ENCODE measurements at places on chromosomes 7 and 10. TPM values are rescaled to one million over a fixed set of nuclear protein-coding genes. Genes with fewer than 3 reads are reported as not detected.

- peak overlapping the region; percentile 100 for H3K27ac ChIP-seq
- peaks cover 13% of the 10 kb centered on the region for H3K4me1 ChIP-seq
- DNase-seq: no peak
- H3K27me3 ChIP-seq: no peaks in the 10 kb centered on the region
These were observed 2.5 kb downstream of the HSPB1 start for GRCh38 chr7:76304888-76305375.

DNA sequence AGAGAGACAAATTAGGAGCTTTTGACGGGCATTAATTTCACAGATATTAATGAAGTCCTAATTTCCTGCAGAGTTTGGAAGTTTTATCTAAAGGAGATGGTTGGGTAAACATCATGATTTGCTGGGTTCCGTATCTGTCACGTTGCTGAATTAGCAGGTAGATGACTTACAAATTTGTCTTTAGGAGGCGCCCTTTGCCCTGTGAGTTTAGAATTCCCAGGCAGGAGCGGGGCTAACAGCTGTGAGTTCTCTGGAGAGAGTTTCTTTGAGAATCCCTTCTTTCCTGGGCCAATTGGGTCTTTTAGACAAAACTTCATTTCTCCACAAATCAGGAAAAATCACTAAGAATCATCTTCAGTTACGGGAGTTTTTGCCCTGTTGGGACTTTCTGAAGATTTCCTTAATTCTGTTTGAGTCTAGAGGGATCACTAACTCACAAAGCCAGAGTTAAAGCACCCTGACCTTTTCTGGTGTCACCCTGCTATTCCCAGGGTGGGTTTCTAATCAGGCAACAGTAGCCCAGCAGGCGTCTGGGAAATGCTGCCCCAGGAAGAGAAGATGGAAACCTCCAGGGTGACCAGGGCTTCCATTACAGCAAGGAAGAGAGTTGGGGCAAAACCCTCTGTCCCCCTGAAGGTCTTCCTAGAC is 63.7 kb downstream of the PRKCQ start:
- no peaks in the 10 kb centered on the region for H3K36me3 ChIP-seq
- H3K4me1 ChIP-seq: no peaks in the 10 kb centered on the region
- no peak for DNase-seq
- H3K4me3 ChIP-seq: no peak overlapping the region
- H3K27ac ChIP-seq: no peak overlapping the region

DNA sequence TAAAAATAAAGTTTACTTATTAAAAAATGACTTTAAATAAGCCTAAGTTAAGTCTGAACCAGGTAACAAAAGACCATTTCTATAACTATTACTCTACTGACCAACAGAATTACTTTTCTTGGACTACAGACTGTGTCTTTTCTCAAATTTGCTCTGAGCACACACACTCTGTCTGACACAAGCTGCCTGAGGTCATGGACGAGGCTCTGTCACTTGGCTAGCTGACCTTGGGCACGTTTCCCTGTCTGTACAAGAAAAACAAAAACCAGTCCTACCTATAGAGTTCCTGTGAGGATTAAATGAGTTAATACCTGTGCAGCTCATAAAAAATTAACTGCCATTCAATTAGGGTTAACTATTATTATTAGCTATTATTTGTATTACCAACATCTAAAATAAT is 22.9 kb downstream of the ATE1 start:
- peaks cover 2% of the 10 kb centered on the region for H3K36me3 ChIP-seq
- H3K4me3 ChIP-seq: no peak overlapping the region
- H3K4me1 ChIP-seq: no peaks in the 10 kb centered on the region
- H3K27me3 ChIP-seq: no peaks in the 10 kb centered on the region
- no peak for DNase-seq

DNA sequence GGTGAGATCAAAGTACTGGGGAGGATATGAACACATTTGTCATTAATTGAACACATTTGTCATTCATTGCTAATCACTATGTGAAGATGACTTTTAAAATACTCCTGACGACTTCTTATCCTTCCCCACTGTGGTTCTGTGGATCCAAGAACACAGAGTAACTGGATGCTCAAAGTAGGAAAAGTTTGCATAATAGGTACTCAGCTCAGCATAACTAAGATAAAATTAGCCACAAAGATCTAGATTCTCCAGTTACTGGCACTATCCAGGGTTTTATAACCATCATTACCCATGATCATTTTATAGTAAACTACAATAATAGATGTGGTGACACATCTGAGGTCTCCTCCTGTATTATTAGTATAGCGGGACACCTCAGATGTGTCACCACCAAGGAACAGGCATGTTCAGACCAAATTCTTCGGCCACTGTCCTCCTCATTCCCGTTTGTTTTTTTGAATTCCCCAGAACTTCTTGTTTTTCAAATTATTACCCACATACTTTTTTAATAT is 163.6 kb upstream of the LRRTM3 start:
- H3K36me3 ChIP-seq: no peaks in the 10 kb centered on the region
- no peaks in the 10 kb centered on the region for H3K27me3 ChIP-seq
- no peak overlapping the region for H3K4me3 ChIP-seq
- no peak for DNase-seq
- no peak overlapping the region for H3K27ac ChIP-seq
- H3K4me1 ChIP-seq: no peaks in the 10 kb centered on the region

GRCh38 chr10:34641913-34642558 is 173.1 kb downstream of the PARD3 start:
- H3K36me3 ChIP-seq: no peaks in the 10 kb centered on the region
- no peaks in the 10 kb centered on the region for H3K27me3 ChIP-seq
- no peak overlapping the region for H3K27ac ChIP-seq
- no peak overlapping the region for H3K4me3 ChIP-seq

DNA sequence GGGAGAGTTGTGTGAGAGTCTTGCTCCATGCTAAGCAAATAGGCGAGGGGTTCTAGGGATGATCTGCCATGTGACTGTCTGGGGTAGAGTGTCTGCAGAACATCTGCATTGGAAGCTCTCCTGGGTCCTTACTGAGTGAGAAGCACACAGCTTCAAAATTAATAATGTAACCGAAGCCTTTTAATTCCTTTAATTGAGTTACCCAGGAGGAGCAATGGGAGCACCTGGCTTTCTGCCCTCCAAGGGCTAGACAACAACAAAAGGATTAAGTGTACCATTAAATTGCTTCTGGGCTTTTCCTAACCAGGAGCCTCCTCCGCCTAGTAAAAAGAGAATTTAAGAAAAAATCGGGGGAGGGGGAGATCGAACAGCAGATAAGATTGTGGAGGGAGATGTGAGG is 102.0 kb upstream of the TBX20 start:
- no peak overlapping the region for H3K4me3 ChIP-seq
- no peak overlapping the region for H3K27ac ChIP-seq
- DNase-seq: no peak
- H3K27me3 ChIP-seq: no peaks in the 10 kb centered on the region
- H3K36me3 ChIP-seq: no peaks in the 10 kb centered on the region

The OR13A1 gene
- not detected for total RNA-seq

The NUDT13 gene
- total RNA-seq: 3.3 TPM

The KIAA1549 gene
- total RNA-seq: 10.1 TPM

The SLIT1 gene
- 0.35 TPM for total RNA-seq

The DGKI gene
- total RNA-seq: 1.3 TPM

The FRMD4A gene
- total RNA-seq: 68.2 TPM

All from kidney (tissue), 22 donors.